Activated T-helper 17 cell treated with anti-CD3 and anti-CD28 coated beads, Interleukin-2, amount 50 U/mL, for 72 hours (primary cell): ENCODE measurements at places on chromosomes 3 and 15.
A peak's percentile ranks its signal among the peaks of the same experiment; 100 is the strongest.

DNA sequence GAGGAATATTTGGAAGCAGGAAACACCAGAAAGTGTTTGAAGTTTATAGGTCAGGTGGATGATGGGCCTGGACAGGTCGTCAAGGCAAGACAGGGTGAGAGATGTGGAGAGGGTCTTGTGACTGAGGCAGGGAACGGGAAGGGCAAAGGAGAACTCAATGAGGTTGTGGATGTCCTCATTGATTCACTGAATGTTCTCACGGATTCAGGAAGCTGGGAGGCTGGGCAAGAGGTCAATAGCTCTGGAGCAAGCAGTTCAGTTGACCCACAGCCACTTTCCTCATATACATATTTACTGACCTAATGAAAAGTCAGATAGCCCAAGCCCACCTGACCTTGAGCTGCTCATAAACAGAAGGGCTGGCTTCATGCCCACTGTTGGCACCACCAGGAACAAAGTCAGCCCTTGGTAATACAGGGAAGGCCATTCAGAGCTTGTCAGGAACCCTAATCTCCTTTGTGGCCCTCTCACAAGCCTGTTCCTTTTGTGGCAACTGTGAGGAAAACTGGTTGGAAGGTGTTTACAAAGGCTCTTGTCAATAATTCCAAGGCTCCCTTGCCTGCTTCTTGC lies 31.6 kb downstream of the ARRDC4 start:
- no peak for ATAC-seq

GRCh38 chr3:187994221-187995042 lies 159.5 kb upstream of the LPP start:
- ATAC-seq, result peak; percentile 96

- ATAC-seq, result no peak
These were observed 23.9 kb upstream of the AP4E1 start for GRCh38 chr15:50884540-50884939.

DNA sequence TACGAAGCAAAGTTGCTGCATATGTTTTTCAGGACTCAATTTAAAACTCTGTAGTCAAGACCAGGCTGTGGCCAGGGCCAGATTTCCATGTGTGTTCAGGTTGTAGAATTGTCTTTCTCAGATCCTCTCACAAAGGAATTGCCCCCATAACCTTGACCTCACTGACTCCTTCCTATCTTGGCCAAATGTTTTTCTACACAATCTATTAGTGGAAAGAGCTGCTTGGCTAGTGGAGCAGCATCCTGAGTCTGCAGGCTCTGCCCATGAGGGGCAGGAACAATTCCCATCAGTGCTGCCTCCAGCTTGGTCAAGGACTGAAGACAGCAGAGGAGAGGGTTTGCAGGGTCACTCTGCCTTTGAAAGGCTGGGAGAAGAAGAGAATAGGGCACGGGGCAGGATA lies 6.9 kb upstream of the TBC1D21 start:
- ATAC-seq, result no peak

DNA sequence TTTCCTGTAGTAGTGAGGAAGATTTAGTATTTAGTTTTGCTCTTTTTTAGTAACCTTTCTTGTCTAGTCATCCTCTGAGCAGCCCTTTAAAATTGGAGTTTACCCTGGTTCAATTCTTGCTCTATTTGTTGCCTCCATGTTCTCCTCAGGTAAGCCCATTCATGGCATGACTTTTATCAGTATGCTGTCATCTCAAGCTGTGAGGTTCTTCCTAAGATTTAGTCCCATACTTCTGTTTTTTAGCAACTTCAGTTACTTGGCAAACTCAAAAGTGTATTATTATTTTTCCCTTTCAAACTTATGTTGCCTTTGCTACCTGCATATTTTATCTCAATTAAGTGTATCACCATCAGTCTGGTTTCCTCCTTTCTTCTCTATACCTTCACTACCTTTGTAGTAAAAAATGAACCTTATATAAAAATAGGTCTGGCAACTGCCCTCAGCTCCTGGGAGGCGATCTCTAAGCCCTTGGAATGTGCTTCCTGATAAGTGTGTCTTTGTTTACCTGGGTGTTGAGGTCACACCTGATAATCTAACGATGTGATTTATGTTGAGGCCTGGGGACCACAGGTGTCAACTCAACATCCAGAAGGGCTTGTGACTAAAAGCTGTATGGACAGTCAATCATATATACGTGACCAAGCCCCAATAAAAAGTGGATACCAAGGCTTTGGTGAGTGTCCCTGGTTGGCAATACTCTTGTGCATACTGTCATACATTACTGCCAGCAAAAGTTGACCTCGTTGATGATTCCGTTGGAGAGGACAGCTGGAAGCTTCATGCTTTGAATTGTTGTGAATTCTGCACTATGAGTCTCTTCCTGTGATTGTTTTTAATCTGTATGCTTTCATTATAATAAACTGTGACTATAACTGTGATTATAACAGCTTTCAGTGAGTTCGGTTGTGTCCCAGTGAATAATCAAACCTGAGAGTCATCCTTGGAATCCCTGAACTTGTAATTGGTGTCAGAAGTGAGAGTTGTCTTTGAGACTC lies 3.9 kb downstream of the NSUN3 start:
- ATAC-seq, result no peak

DNA sequence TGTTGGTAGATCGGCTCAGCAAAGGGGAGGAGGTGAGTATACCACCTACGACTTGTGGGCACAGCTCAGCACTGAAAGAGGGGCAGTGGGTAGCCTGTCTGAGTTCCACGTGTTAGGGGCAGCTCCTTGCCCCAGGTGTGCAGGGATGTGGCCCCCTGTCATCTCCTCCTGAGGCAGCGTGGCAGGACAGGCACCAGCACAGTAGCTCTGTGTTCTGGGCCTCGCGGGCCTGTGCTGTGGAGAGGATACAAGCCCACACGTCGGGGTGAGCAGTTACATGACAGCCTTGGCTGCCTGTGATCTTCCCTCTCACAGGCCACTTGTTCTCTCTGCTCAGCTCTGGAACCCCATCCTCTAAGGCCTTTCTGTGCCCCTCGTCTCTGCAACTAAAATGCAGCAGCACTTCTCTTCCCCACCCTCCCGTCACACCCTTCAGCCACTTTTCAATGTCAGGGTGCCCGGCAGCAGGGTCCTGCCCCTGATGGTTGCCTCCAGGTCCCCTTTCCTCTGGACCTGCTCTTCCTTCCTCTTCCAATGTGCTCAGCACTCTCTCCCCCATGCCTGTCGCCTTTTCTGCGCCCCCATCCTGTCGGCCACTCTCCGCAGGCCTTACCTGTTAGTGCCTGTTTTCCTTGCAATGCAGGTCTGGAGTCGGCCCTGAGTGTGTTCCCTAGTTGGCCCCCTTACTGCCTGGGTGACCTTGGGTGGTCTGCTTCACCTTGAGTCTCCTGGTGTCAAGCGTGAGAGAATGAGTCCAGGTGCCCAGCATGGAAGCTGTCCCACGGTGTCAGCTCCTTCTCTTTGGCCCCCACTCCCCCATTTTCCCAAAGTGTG lies 18.2 kb upstream of the CPNE9 start:
- ATAC-seq, result no peak
